ENCODE measurements at places on chromosomes 5 and 9. TPM values are rescaled to one million over a fixed set of nuclear protein-coding genes. Genes with fewer than 3 reads are reported as not detected.
A peak's percentile ranks its signal among the peaks of the same experiment; 100 is the strongest.

- H3K4me1 ChIP-seq: peaks cover 33% of the 10 kb centered on the region
- DNase-seq: no peak
- no peak overlapping the region for H3K27ac ChIP-seq
- H3K4me3 ChIP-seq: peak overlapping the region; percentile 79
- no peaks in the 10 kb centered on the region for H3K36me3 ChIP-seq
- H3K27me3 ChIP-seq: no peaks in the 10 kb centered on the region
Observed at GRCh38 chr5:132370971-132371602, 1.6 kb downstream of the SLC22A5 start.

DNA sequence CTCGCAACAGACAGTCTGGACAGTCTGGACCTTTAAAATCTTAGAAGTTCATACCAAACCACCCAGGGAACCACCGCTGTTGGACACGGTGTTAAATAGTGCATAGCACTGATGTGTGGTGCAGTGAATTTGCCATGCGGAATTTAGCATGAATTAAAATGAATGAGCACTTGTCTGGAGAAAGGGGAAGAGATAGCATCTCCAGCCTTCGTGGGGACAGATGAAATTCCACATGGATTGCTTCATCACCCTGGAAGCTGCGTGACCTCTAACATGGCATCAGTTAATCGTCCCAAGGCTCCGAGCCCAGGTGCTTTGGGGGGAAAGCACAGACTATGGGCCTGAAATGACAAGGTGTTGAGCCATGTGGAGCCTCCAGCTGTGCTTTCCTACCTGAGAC, 91.4 kb downstream of the ADAMTS16 start:
- H3K4me1 ChIP-seq: no peaks in the 10 kb centered on the region
- no peak overlapping the region for H3K27ac ChIP-seq
- H3K36me3 ChIP-seq: no peaks in the 10 kb centered on the region
- H3K4me3 ChIP-seq: no peak overlapping the region
- no peaks in the 10 kb centered on the region for H3K27me3 ChIP-seq

GRCh38 chr9:33289496-33289895, 820 bp upstream of the NFX1 start:
- H3K4me3 ChIP-seq: peak overlapping the region; percentile 98
- peak; percentile 23 for DNase-seq
- H3K4me1 ChIP-seq: no peaks in the 10 kb centered on the region
- peak overlapping the region; percentile 99 for H3K27ac ChIP-seq
- no peaks in the 10 kb centered on the region for H3K36me3 ChIP-seq
- no peaks in the 10 kb centered on the region for H3K27me3 ChIP-seq

The ESM1 gene
- 2.6 TPM for total RNA-seq

- no peaks in the 10 kb centered on the region for H3K27me3 ChIP-seq
- H3K27ac ChIP-seq: no peak overlapping the region
- no peak for DNase-seq
- H3K4me3 ChIP-seq: no peak overlapping the region
- no peaks in the 10 kb centered on the region for H3K36me3 ChIP-seq
Observed at GRCh38 chr5:963673-964531, 44.7 kb upstream of the NKD2 start.

The PCDHGC4 gene
- 0.37 TPM for total RNA-seq

The CDHR2 gene
- 10.0 TPM for total RNA-seq

The CCL21 gene
- 1.5 TPM for total RNA-seq

The FCN2 gene
- 55.7 TPM for total RNA-seq
